ENCODE measurements at places on chromosomes 13 and 19.

- no peak for DNase-seq
Observed at GRCh38 chr13:90405301-90405700, 942.2 kb upstream of the MIR17HG start.

- DNase-seq, result no peak
Observed at GRCh38 chr19:29409076-29409862, 116.5 kb upstream of the VSTM2B start.

- DNase-seq, result no peak
Observed at GRCh38 chr13:114313061-114313860, 1.0 kb upstream of the CHAMP1 start.

- DNase-seq, result no peak
Observed at GRCh38 chr19:46728208-46728607, 11.3 kb upstream of the PRKD2 start.

- no peak for DNase-seq
Observed at GRCh38 chr13:100491164-100491842, 97.3 kb downstream of the GGACT start.

DNA sequence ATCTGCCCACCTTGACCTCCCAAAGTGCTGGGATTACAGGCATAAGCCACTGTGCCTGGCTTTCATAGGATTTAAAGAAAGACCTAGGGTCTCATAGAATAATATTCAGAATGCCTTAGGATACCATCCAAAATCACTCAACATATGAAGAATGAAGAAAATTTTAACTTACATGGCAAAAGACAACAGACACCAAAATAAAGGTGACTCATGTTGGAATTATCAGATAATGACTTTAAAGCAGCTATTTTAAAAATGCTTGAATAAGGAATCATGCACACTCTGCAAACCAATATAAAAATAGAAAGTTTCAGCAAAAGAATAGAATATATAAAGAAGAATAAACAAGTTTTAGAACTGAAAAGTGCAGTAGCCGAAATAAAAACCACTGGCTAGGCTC, 29.3 kb downstream of the ZNF566 start:
- DNase-seq, result no peak

- no peak for DNase-seq
Observed at GRCh38 chr13:85969331-85969730, 170.1 kb upstream of the SLITRK6 start.

DNA sequence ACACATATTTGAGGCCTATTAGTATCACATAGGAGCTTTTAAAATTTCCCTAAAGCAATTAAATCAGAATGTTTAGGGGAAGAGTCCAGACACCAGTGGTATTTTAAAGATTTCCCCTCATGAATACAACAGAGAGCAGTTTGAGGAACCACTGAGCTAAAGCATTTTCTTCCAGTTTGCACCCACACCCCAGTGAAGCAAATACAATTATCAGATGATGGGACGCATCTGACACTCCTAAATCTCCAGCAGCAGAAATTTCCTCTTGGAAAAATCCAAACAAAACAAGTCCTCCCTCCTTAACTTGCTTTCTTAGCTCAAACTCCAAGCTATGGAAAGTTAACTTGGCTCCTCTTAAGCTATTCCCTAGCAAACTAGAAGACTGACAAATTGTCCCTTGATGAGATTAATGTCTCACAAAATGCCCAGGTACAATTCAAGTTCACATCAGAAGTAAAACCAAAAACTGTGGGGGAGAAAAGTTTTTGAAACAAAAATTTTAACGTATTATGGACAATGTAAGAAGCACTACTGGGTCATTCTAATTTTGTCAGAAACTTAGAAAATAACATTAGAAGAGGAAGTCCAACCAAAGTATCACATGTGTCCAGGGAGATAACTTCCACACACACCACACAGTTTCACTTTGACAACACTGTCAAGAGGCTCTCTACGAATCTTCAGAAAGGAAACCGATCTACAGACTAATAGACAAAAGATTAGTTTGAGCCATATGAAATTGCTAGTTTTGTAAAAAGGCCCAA, 74.1 kb downstream of the ABCC4 start:
- peak; percentile 79 for DNase-seq
